GM23248 (cell line): ENCODE measurements at places on chromosomes 7 and 10.

DNA sequence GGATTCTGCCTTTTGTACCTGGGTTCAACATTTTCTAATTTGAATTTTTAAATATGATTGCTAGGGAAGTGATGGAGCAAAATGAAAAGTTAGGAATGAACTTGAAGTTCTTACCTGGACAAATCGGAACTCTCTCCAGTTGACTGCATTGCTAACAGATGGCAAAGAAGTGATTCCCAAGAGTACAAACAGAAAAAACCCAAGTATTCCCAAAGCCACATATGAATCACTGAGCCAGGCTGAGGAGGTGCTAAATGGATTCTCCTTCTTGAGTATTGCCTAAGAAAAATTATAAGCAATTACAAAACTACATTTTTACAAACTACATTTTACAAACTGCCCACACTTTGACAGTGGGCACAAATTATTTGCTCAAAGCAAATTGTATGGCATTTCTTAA lies 25.9 kb downstream of the STEAP4 start:
- no peak for DNase-seq

DNA sequence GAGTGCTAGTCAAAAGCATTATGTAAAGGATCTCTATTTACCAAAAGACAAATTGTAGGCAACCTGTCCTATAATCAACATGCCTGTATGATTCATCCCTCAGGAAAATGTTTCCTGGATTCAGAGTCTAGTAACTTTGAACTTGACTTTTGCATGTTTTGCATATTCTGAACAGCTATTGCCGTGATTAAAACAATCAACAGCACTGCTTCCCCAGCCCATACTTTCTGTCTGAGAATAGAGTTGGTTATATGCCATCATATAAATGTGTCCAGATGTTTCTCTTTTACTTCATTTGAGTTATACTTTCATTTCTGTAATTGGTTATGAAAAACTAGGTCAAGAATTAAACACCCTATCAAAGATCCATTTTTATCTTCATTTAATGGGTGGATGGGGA lies 83.5 kb downstream of the ZMYND11 start:
- peak; percentile 52 for DNase-seq

DNA sequence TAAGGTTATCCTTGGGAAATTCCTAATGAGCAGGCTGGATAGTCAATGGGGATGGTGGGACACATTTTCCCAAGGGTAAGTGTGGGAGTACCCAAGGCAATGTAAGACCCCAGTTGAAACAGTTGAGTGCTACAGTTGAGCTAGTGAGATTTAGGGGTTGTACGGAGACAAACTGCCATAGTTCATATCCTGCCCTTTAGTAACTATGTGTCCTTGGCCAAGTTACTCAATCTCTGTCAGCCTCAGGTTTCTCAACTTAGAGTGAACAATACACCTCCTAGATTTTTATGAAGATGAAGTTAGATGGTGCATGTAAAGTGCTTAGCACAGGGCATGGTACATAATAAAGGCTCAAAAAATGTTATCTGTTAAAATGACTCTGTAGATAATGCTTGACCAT lies 20.5 kb downstream of the HABP2 start:
- no peak for DNase-seq

- DNase-seq = peak; percentile 45
These were observed 5.3 kb downstream of the CYP3A7 start for GRCh38 chr7:99729486-99730237.

GRCh38 chr10:30171601-30172000 lies 112.2 kb upstream of the JCAD start:
- no peak for DNase-seq

DNA sequence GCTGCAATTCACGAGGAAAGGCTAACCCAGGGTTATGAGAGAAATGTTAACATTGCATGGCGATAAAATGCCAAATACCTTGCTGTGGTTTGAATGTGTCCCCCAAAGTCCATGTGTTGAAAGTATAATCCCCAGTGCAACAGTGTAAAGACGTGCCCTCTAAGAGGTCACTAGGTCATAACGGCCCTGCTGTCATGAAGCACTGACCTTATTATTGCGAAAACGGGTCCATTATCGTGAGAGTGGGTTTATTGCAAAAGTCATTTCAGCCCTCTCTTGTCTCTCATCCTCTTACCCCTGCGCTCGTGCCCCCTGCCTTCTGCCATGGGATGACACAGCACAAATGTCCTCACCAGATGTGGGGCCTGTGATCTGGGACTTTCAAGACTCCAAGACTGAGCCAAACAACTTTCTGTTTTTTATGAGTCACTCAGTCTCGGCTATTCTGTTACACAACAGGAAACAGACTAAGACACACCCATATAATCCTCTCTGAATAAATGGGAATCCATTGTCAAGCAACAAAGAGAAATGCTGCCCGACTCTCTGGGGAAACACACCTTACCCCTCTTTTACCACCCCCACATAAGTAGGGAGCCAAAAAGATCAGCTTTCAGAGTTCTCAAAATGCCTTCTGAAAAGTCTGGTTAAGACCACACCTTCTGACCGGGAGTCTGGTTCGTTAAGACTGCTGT lies 73.1 kb upstream of the UCN3 start:
- DNase-seq = peak; percentile 94

GRCh38 chr10:86329093-86329710 lies 37.4 kb downstream of the GRID1 start:
- no peak for DNase-seq

DNA sequence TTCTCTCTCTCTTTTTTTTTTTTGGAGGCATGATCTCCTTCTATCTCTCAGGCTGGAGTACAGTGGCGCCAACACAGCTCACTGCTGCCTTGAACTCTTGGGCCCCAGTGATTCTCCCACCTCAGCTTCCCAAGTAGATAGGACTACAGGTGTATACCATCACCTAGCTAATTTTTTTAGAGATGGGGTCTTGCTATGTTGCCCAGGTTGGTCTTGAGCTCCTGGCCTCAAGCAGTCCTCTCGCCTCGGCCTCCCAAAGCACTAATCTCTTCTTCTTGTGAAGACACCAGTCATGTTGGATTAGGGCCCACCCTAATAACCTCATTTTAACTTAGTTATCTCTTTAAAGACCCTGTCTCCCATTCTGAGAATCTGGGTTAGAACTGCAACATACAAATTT lies 45.6 kb downstream of the LRMDA start:
- no peak for DNase-seq

GRCh38 chr7:96059075-96059474 lies 262.8 kb downstream of the SLC25A13 start:
- no peak for DNase-seq

DNA sequence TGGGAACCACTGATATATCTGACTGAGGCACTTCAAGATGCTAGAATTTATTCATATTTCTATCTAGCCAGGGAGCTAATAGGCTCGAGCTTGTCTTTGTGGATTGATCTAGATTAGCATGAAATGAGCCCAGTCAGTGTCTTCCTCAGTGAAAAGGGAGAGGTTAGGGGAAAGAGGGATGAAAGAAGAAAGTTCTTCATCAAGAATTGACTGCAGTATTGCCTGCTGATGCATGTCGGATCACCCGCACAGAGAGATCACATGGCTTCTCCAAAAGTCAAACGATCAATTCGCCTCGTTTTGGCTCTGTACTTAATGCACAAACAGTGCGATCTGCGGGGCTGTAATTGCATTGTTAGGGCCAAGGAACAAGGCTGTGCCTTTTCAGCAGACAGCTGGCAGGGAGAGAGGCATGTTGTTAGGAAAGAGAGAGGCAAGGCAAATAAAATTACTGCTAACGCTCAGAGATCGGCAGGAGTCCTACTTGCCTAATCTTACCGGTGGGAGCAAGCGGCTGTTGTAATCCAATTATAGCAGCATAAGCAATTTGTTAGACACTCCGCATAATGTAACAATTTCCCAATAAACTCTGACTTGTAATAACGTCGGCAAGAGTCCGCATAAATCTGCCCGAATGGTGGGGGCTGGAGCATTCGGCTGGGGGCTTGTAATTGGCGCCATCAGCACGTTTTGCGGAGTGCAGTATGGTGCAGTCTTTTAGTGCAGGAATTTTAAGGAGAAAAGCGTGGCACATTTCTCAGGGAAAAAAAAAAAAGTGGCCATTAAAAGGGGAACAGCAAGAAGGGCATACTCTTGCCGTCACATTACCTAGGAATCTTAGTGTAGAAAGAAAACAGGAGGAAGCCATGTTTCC lies 102.1 kb downstream of the POLL start:
- peak; percentile 18 for DNase-seq

- DNase-seq = no peak
These were observed 64.1 kb downstream of the P4HA1 start for GRCh38 chr10:73032536-73032935.

DNA sequence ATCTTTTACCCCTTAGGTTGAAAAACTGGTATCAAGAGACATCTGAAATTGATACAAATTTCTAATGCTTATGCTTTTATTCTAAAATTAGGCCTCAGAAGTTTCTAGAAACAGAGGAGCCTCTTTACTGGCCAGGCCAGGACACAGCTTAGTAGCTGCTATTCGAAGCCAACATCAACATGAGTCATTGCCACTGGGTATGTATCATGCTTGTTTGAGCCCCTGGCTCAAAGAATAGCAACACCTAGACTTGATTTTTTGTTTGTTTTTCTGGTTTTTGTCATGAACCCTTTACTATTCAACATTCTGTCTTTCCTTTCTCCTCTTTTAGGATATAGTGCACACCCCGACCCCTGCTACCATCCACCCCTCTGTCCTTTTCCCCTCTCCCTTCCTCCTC lies 90.9 kb upstream of the STK17A start:
- DNase-seq = peak; percentile 90

DNA sequence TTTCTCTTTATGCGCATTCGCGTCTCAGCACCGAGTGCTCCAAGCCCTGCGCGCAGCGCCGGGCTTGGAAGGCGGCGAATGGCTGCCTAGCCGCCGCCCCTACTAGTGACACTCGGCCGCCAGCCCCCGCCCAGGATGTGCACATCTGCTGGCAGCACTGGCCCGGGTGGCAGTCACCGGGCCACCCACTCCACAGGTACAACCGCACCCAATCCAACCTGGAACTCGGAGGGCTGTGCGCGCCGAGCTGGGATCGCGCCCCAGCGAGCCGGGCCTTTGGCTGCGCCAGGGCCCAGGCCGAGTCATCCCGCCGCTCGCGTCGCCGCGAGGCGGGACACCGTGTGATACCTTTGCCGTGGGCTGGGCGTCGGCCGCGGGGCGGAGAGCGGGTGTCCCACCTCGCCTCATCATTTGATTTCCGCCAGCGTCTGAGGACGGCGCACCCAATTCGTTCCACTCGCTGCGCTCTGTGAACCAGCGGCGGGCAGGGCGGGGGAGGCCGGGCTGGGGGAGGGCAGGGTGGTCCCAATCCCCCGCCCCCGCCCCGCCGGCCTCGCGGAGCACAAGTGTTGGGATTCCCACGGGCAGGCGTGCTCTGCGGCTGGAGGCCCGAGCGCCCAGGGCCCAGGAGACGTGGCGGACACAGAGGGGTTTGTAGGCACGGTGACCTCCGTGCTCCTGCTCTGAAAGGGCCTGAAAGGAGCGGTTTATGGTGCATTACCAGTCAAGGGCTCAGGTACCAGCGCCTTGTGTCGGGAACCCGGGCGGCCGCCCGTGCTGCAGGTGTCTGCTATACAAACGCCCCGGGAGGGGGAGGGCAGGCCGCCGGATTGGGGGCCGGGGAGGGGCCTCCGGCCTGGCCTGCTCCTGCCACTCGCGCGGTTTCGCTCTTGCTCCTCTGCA lies 17.8 kb upstream of the PTF1A start:
- DNase-seq = no peak

GRCh38 chr7:35399216-35399615 lies 145.3 kb upstream of the TBX20 start:
- no peak for DNase-seq

DNA sequence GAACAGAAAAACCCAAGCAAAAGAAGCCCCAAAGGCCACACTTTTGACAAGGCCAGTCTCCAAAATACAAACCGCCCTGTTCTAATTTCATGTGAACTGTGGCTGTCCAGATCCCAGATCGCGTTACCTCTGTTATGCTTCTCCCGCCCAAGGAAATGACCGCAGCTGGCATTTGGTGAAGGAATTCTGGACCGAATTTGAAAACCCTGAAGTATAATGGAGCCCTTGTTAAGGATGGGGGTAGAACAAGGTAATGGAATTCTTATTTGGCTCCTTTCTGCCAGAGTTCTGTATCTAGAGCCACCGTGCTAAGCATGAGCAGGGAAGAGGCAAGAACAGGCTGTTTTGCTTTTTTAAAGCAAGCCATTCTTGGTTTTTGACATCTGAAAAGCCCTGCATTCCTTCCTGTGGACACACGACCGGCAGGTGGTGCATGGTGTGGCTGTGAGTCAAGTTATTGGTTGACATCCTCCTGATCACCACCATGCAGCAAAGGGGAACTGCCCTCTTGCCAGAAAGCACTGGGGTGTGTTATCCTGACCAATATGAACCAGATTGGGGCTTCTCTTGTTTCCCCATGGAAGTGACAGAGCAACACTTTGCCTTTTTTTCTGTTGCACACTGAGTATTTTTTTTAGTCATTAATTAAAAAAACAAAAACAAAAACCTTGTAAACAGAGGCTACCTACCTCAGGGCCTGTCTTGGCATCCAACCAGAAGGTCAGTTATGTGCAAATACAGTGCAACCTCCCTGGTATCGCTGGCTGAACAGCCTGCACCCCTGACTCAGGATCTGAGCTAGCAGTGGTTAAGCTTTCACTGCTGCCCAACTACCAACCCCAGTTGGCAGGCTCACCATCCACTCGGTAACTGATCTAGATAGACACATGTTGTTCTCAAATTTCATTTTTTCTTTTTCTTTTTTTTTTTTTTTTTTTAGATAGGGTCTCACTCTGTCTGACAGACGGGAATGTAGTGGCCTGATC lies 14.2 kb downstream of the UCMA start:
- DNase-seq = peak; percentile 14

- DNase-seq = peak; percentile 84
These were observed 15.4 kb upstream of the PRF1 start for GRCh38 chr10:70617798-70618568.

- DNase-seq = peak; percentile 33
These were observed 4.4 kb downstream of the ZNF485 start for GRCh38 chr10:43610636-43611035.

DNA sequence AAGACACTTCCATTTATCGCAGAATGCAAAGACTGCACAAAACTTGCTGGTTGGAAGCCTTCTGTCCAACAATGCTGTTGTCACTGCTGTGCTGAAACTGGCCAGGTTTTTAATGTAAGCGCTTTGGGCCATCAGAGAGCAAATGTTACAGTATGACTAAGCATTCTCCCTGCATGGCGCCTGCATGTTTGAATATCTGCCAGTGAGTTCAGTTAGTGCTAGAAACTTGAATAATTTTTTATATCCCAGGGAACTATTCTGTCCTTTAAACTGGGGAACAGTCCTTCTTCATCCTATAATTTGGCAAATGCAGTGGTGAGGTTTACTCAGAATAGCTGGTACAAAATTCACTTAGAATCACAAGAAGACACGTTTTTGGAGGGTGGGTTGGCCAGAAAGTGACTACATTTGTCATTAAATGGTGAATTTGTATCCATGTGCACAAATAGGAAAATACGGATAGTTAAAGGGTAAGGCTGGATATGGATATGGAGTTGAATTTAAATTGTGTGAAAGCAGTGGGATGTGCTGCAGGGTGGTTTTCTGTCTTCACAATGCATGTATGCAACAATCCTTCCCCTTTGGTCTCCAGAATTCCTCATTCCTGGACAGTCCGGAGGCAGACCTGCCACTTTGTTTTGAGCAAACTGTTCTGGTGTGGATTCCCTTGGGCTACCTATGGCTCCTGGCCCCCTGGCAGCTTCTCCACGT lies 1.7 kb downstream of the ABCC2 start:
- DNase-seq = peak; percentile 91

- peak; percentile 89 for DNase-seq
These were observed at the start of gene EGFR for GRCh38 chr7:55018361-55019190. EGFR (plus strand) TSS chr7:55019017; CDS start chr7:55019278, 261 bp downstream.

GRCh38 chr7:157540606-157541294 lies 203.9 kb downstream of the DNAJB6 start:
- DNase-seq = no peak

- DNase-seq = no peak
These were observed 82.4 kb downstream of the PHYHIPL start for GRCh38 chr10:59258890-59259289.
